Activated CD4-positive, alpha-beta T cell treated with anti-CD3 and anti-CD28 coated beads for 1 hour (primary cell): ENCODE measurements at places on chromosomes 5 and 9.

DNA sequence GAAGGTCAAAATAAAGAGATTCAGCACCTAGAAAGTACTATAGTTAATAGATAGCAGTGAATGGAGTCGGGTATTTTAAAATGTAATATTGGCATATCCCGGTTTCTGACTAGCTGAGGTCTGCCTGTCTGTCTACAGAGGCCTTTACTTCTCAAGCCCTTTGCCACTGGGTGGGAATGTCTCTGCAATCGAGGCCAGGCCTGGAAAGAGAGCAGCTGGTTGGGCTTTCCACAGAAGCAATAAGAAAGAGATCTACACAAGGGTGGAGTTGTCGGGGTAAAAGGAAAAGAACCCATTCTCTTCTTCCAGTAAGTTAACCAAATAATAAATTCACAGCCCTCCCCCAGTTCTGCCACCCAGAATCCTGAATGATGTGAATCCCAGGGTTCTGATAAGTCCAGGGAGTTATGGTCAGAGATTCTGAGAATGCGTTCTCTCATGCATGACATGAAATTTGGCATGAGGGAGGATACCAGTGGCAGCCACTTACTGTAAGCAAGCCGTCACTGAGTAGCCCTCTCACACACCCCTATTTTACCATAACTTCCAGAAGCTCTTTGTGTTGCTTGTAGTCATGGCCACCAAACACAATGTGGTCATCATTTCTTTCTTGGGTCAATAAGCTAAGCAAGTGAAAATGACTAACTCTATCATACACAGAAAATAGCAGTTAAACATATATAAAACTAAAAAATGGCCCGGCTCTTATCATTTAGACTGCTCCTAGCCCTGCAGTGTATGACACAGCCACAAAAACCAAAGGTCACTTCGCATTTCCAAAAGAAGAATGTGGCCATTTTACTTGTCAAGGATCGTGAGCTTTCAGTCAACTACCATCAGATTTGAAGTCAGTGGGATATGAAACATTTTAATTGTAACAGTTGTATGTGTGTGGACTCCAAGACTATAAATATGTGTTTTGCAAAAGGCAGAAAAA, 185.0 kb downstream of the GLIS3 start:
- no peak for DNase-seq

GRCh38 chr5:167950126-167950721, 341.2 kb upstream of the WWC1 start:
- no peak for DNase-seq

DNA sequence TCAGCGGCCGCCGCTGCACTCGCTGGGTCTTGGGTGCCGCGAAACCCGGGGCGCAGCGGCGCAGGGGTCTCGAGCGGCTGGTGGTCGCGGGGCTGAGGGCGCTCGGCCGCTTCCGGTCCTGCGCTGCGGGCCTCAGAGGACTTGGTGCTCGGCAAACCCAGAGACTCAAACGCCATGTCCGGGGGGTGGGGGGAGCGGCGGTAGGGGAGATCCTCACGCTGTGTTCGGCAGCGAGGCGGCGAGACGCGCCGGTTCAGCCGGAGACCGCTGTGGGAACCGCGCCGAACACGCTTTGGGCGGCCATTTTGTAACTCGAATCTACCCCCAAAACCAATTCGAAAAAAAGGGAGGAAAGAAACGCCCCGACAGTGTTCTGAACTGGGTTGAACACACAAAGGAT, 317.5 kb upstream of the CDH18 start:
- DNase-seq, result no peak

DNA sequence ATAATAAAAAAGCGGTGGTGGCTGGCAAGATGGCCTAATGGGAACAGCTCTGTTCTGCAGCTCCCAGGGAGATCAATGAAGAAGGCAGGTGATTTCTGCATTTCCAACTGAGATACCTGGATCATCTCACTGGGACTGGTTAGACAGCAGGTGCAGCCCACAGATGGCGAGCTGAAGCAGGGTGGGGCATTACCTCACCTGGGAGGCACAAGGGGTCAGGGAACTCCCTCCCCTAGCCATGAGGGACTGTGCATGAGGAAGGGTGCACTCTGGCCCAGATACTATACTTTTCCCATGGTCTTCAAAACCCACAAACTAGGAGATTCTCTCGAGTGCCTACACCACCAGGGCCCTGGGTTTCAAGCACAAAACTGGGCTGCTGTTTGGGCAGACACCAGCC, 45.6 kb upstream of the PTGER4 start:
- no peak for DNase-seq

GRCh38 chr5:110346893-110347358, 379.5 kb downstream of the TMEM232 start:
- no peak for DNase-seq

DNA sequence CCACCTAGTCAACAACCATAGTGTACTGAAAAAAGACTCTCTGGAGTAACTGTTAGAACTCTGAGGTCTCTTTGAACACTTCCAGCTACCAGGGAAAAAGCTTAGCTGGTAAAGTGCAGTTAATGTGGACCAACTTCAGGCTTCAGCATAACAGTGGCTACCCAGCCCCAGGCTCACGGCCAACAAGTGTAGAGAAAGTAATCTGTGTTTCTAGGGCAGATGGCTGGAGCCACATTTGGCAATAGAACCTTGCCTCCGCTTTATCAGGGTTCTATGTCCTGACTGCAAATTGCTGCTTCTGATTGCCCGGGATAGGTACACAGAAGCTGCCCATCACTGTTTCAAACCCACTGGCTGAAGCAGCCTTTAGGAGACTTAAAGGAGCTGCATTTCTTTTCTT, 76.0 kb upstream of the SIMC1 start:
- no peak for DNase-seq

DNA sequence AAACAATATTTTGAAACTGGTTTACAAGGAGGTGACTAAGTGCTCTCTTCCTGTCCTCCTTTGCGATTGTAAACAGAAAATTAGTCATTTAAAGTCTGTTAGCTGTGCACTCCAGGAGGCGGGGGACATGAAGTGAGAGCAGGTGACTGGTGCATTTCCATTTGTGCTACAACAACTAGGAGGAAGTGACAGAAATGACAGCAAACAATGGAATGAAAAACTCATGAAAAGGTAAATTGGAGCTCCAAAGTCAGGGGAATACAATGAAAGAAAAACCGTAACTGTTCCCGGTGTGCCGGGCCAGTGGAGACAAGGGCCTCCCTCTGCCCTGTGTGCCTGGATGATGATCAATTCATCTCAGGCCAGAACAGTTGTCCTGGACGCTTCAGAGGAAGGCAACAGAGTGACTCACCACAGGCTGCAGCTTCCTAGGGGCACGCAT, 439.9 kb downstream of the GADD45G start:
- no peak for DNase-seq

DNA sequence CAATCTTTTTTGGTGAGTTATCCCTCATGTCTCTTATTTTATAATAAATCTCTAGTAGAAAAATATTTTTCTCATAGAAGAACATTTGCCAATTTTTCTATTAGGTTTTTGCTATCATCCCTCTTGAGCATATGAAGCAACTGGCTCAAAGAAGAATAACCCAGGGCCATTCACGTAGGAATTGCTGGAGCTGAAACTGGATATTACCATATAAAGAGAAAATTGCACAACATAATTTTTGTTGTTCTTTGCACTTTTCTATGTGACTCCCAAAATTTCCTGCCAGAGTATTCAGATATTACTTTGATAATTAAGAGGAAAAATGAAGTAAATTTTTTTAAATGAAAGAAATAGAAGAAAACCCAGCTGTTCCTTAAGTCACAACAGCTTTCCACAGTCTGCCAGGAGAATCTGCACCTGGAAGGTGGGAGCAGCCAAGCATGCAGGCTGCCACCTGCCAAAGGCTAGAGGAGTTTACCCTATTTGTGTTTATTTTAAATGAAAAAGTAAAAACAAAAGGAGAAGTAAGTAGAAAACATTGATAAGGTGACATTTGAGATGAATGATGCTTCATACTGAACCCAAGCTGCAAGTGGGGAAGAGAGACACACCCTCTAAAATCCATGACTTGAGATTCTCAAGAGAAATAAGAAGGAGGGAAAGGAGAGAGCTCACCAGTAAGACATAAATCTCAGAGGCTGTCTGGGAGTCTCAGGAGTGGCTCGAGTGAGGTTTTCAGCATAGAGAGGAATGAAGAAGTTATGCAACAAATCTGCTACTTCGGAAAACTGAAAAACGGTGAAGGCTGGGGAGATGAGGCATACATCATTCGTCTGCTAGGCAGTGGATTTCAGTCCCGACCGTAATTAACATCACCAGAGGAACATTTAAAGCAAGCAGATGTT, 31.5 kb upstream of the FREM1 start:
- no peak for DNase-seq

DNA sequence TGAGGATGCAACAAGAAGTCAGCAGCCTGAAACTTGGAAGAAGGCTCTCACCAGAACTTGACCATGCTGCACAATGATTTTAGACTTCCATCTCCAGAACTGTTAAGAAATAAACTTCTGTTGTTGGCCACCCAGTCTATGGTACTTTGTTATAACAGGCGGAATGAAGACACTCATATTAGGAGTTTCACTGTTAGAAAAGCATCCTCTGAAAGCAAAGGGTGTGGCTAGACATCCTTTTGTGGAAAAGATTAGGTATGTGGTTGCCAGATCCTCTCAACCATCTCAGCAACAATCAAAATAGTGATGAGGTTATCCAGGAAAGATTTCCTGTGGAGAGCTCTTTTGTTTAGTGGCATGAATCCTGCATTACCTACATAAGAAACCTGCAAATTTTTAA, 20.7 kb downstream of the ITGA2 start:
- no peak for DNase-seq

DNA sequence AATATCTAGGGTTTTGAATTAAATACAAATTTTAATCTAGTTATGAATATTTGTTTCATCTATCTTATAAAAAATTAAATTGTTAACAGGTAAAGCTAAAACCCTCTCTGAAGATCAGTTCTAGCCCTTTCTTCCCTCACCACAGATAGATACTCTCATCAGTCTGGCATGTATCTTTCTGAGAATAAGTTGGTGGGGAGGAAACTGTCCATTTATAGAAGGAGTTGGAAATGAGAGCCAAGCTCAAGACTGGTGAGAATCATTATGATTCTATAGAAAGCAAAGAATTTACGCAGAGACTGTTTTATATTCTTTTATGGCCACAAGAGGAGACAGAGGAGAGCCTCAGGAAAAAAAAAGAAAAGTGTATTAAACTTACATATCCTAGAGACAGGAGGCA, 59.0 kb downstream of the STARD4 start:
- DNase-seq, result no peak

- DNase-seq, result no peak
These were observed 17.1 kb upstream of the HSD17B3 start for GRCh38 chr9:96318921-96319565.

GRCh38 chr5:3364941-3365340, 230.7 kb upstream of the IRX1 start:
- no peak for DNase-seq

GRCh38 chr5:150636391-150637244, 3.8 kb upstream of the SYNPO start:
- DNase-seq, result no peak

- DNase-seq, result no peak
These were observed 148.2 kb upstream of the CDKN2B start for GRCh38 chr9:22157276-22157675.

GRCh38 chr9:116491219-116491618, 195.9 kb upstream of the TRIM32 start:
- DNase-seq, result no peak

- no peak for DNase-seq
These were observed 15.3 kb downstream of the NOTCH1 start for GRCh38 chr9:136530461-136531089.

DNA sequence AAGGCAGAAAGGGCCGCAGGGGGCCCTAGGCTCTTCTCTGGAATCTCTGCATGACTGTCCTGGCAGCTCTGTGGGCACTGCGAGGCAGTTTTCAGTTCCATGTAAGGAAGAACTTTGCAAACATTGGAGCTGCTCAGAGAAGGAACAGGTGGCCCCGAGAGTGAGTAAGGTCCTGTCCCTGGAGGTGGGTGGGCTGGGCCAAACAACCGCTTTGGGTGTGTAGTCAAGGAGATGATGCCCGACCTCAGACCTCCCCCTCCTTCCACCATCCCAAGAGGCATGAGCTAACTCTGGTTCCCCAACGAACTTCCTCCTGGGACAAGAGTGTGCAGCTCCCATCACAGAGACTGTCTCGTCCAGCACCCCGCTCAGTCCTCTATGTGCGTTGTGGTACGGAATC, 20.5 kb downstream of the CSF1R start:
- no peak for DNase-seq

GRCh38 chr9:14136047-14136635, 177.8 kb downstream of the NFIB start:
- DNase-seq, result no peak

- DNase-seq, result no peak
These were observed 32.1 kb upstream of the PDCL start for GRCh38 chr9:122860319-122861142.

DNA sequence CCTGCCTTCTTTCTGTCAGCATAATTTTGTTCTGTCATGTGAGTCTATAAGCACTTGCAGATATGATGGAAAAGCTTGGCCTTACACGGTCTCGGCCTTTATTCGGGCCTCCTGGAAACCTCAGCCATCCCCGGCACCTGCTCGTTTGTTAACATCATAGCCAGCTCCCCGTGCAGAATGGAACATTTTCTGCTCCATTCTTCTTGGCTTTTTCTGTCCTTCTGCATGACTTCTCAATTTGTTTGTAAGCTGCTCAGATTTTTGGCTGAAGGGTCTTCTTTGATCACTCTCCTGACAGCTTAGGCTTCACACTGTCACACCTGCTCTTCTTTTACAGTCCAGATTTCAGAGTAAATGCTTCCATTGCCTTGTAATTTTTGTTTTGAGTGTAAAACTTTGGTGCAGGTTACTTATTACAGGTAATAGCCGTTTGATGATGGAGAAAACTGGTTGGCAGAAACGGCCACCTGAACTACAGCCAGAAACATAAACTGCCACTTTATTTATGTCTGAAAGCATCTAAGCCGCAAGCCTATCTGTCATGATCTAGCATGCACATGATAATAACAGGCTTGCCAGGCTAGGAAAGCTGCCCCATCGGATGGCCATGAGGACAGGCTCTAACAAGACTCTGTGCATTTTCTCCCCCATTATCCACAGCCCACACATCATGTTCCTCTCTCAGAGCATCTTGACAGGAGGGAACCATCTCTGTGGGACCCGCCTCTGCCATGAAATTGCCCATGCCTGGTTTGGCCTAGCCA, 197.0 kb downstream of the AOPEP start:
- DNase-seq, result no peak

GRCh38 chr5:143836161-143836725, 24.3 kb downstream of the HMHB1 start:
- no peak for DNase-seq
